CD4-positive, CD25-positive, alpha-beta regulatory T cell (primary cell): ENCODE measurements at places on chromosomes 12 and 14.

GRCh38 chr12:104309446-104309993 lies 6.0 kb downstream of the EID3 start:
- peaks cover 30% of the 10 kb centered on the region for H3K36me3 ChIP-seq
- H3K27me3 ChIP-seq = no peaks in the 10 kb centered on the region
- H3K4me1 ChIP-seq = peaks cover 8% of the 10 kb centered on the region

GRCh38 chr12:123529686-123530085 lies 3.8 kb downstream of the RILPL1 start:
- H3K4me3 ChIP-seq = no peak overlapping the region
- H3K27ac ChIP-seq = no peak overlapping the region
- DNase-seq = no peak
- no peaks in the 10 kb centered on the region for H3K27me3 ChIP-seq
- peaks cover 13% of the 10 kb centered on the region for H3K4me1 ChIP-seq

DNA sequence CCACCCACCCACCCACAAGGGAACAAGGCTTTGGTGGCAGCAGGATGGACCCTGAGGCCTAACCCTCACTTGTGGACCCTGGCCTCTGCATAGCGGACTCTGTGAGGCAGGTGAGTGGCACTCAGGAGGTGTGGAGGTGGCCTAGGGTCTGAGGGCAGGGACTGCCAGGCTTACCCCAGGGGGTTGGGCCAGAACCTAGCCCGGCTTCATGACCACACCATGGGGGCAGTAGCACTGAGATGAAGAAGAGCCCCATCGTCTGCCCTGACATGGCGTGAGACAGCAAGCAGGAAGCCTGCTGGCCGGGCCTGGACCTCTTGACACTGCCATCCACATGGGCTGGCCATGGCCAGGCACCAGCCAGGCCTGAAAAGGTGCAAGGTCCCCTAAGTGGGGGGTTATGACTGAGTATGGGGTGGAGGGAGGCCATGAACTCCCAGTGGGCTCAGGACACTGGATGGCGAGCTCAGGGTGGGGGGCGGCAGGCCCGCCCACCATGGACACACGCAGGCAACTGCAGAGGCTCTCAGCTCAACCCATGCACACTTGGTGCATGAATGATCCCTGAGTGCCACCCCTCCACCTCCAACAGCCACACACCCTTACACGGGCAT lies 29.3 kb downstream of the JAG2 start:
- no peak for DNase-seq
- no peak overlapping the region for H3K4me3 ChIP-seq
- H3K27ac ChIP-seq = no peak overlapping the region
- no peaks in the 10 kb centered on the region for H3K36me3 ChIP-seq
- H3K27me3 ChIP-seq = no peaks in the 10 kb centered on the region

DNA sequence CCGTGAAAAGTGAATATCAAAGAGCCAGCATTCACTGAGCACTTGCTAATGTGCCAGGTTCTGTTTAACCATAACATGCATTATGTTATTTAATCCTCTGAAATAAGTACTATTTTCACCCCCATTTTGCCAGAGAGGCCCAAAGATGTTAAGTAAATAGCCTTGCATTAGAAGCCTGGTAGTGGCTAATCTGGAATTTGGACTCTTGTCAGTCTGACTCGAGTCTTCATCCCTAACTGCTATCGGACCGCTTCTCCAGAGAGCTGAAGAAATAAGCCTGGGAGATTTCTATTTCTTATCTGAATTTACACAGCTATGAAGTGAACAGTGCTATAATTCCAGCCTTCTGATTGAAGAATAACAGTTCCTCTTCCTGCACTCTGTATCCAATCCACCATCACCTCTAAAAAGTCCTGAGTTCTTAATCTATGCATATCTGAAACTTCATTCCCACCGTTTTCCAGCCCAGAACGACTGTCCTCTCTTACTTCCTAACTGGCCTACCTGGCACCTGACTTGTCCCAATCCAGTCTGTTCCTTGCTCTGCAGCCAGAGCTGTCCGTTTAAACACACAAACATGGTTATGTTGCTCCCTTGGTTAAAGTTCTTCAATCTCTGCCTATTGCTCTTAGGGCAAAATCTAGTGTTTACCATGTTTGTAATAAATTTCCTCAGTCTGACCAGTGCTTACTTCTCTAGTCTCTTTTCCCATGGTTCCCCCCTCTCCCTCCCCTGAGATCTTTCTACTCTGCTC lies 2.3 kb downstream of the POLR3B start:
- no peaks in the 10 kb centered on the region for H3K36me3 ChIP-seq
- H3K27me3 ChIP-seq = no peaks in the 10 kb centered on the region
- no peak overlapping the region for H3K27ac ChIP-seq
- peaks cover 14% of the 10 kb centered on the region for H3K4me1 ChIP-seq

GRCh38 chr12:102596687-102597086 lies 116.3 kb upstream of the IGF1 start:
- H3K4me1 ChIP-seq = no peaks in the 10 kb centered on the region
- no peak for DNase-seq
- no peaks in the 10 kb centered on the region for H3K36me3 ChIP-seq
- H3K27me3 ChIP-seq = peaks cover 2% of the 10 kb centered on the region
- H3K4me3 ChIP-seq = no peak overlapping the region

GRCh38 chr12:1553536-1553935 lies 40.8 kb downstream of the FBXL14 start:
- no peaks in the 10 kb centered on the region for H3K4me1 ChIP-seq
- DNase-seq = no peak
- no peak overlapping the region for H3K4me3 ChIP-seq
- H3K36me3 ChIP-seq = no peaks in the 10 kb centered on the region

DNA sequence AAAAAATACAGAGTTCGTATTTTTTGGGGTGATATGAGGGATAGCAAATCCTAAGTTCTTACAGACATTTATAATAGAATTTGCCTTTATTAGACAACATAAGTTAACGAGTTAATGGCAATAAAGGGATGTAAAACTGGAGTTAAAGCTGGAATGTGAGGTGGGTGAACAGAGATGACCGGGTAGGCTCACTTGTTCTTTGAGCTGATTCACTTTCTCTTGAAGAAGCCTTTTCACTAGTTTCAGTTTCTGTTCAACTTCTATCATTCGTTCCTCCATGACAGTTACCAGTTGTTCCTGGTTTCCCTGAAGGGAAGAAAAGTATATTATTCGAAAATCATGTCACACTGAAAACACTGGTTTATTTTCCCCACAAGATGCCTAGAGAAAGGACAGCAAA lies 57.7 kb upstream of the SAV1 start:
- peaks cover 15% of the 10 kb centered on the region for H3K4me1 ChIP-seq
- H3K4me3 ChIP-seq = peak overlapping the region; percentile 60
- H3K27ac ChIP-seq = peak overlapping the region; percentile 66
- peaks cover 70% of the 10 kb centered on the region for H3K36me3 ChIP-seq

DNA sequence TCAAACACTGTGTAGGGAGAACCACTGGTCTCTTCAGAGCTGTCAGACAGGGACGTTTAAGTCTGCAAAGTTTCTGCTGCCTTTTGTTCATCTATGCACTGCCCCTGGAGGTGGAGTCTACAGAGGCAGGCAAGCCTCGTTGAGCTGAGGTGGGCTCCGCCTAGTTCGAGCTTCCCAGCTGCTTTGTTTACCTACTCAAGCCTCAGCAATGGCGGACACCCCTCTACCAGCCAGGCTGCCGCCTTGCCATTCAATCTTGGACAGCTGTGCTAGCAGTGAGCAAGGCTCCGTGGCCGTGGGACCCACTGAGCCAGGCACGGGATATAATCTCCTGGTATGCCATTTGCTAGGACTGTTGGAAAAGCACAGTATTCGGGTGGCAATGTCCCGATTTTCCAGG lies 24.6 kb upstream of the YBX3 start:
- H3K27ac ChIP-seq = no peak overlapping the region
- no peak overlapping the region for H3K4me3 ChIP-seq
- no peak for DNase-seq
- no peaks in the 10 kb centered on the region for H3K36me3 ChIP-seq
- H3K4me1 ChIP-seq = peaks cover 3% of the 10 kb centered on the region

- no peak overlapping the region for H3K27ac ChIP-seq
- H3K36me3 ChIP-seq = no peaks in the 10 kb centered on the region
- peaks cover 4% of the 10 kb centered on the region for H3K27me3 ChIP-seq
- DNase-seq = no peak
- H3K4me3 ChIP-seq = no peak overlapping the region
- H3K4me1 ChIP-seq = no peaks in the 10 kb centered on the region
Measured at GRCh38 chr14:93527203-93527607, 96.5 kb downstream of the UNC79 start.

- no peaks in the 10 kb centered on the region for H3K36me3 ChIP-seq
- DNase-seq = no peak
- no peak overlapping the region for H3K4me3 ChIP-seq
- no peak overlapping the region for H3K27ac ChIP-seq
- peaks cover 4% of the 10 kb centered on the region for H3K27me3 ChIP-seq
- peaks cover 35% of the 10 kb centered on the region for H3K4me1 ChIP-seq
Measured at GRCh38 chr12:128825835-128826234, 2.1 kb upstream of the SLC15A4 start.

- H3K36me3 ChIP-seq = no peaks in the 10 kb centered on the region
- H3K27me3 ChIP-seq = no peaks in the 10 kb centered on the region
- peak overlapping the region; percentile 67 for H3K4me3 ChIP-seq
Measured at GRCh38 chr14:65846196-65846868, 433.8 kb downstream of the FUT8 start.

DNA sequence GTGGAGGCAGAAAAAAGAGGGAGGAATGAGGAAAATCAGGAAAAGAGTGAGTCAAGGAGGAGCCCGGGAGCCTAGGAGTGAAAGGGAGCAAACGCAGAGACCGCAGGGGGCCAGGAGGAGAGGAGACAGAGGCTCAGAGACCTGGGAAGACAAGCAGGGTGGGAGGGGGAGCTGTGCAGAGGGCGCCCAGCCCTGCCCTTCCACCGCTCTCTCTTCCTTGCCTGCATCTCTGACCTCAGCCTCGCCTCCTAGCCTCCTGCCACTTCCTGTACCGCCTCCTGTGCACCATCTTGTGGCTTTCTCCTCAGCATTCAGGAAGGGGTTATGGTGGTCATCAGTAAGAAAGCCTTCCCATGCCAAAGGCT lies 1.3 kb downstream of the CLSTN3 start:
- H3K4me3 ChIP-seq = peak overlapping the region; percentile 89
- peak overlapping the region; percentile 75 for H3K27ac ChIP-seq
- peaks cover 23% of the 10 kb centered on the region for H3K4me1 ChIP-seq

DNA sequence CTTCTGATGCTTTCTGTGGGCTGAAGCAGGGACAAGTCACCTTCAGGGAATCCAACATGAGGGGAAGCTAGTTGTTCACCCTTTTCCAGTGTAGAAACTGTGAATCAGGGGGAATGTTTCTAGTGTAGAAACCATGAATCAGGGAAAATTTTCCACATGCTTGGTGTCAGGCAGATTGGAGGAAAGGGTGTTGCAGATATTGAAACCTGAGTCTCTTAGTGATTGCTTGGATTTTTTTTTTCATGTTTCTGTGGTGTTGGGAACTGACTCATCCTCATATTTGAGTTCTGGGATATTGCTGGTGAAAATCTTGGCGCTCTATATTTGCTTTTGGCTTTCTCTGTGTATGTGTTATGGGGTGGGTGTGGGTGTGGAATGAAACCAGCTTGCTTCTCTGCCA lies 144.5 kb upstream of the FBXO33 start:
- no peaks in the 10 kb centered on the region for H3K27me3 ChIP-seq
- no peak overlapping the region for H3K27ac ChIP-seq
- no peak for DNase-seq
- no peaks in the 10 kb centered on the region for H3K36me3 ChIP-seq
- no peak overlapping the region for H3K4me3 ChIP-seq

GRCh38 chr12:57629897-57630471 lies 3.0 kb downstream of the B4GALNT1 start:
- H3K4me1 ChIP-seq = peaks cover 29% of the 10 kb centered on the region
- no peak overlapping the region for H3K27ac ChIP-seq
- H3K4me3 ChIP-seq = no peak overlapping the region
- DNase-seq = no peak
- no peaks in the 10 kb centered on the region for H3K36me3 ChIP-seq
- H3K27me3 ChIP-seq = peaks cover 47% of the 10 kb centered on the region
